ENCODE measurements at places on chromosomes 6 and 20.

- DNase-seq: no peak
Measured at GRCh38 chr6:22942403-22942802, 373.0 kb downstream of the HDGFL1 start.

DNA sequence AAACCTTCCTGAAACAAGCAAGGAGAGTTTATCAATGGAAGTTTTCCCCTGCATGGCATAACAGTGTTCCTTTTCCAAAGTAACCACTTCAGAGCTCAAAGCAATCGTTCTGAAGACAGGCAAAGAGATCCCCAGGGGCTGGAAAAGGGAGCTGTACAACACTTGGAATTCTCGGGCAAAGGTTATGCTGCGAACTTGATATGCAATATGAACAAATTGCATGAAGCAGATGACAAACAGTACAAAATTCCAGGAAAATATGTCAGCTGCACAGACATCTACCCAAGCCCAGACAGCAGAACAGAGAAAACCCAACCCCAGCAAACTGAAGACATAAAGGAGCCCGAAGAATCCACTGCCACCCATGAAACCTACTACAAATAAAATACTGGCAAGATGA is 18.4 kb downstream of the POPDC3 start:
- DNase-seq: no peak

- no peak for DNase-seq
Measured at GRCh38 chr6:109800771-109801170, 109.7 kb downstream of the FIG4 start.

DNA sequence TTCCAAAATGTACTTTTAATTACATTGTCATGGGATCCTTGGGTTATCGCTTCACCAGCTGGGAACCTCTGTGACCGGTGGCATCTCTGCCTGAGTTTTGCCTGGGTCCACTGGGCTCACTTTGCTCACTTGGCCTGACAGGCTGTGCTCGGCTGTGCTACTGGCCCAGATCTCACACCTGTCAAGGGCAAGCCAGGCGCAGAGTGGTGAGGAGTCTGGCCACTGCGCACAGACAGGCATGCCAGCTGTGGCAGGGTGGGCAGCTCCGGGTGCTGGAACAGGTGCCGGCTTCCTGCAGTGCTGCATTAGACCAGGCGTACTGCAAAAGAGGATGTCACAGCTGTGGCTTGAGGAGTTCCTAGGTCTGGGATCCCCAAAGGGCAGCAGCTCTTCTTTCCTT is 489.8 kb downstream of the TENT5A start:
- no peak for DNase-seq

GRCh38 chr20:45226287-45226686 is 5.1 kb downstream of the SEMG2 start:
- no peak for DNase-seq

DNA sequence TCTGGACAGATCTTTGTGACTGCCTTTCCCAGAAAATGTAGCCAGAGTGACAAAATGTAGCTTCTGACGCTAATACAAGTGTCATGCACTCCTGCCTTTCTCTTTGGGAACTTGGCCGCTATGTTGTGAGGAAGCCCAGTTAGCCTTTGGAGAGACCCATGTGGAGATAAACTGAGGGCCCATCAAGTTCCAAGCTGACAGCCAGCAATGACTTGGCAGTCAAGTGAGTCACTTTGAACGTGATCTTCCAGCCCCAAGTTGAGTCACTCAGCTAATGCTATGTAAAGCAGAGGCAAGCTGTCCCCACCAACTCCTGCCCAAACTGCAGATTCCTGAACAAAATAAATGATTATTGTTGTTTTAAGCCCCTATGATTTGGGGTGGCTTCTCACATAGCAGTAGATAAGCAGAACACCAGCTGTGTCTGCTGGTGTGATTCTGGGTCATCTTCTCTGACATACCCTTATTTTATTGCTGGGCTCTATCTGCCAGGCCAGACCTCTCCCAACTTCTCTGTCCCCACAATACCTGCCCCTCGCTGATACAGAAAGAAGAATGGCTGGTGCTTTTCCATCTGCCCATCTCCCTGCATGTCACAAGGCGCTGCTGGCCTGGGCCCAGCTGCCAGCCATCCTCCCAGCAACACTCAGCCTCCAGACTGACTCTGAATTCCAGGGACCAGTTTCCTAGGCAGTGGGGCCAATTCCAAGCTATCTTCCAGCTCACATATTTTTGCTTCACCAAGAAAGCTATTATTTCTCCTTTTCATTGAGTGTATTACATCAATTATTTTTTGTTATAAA is 274.8 kb downstream of the LRFN2 start:
- no peak for DNase-seq

DNA sequence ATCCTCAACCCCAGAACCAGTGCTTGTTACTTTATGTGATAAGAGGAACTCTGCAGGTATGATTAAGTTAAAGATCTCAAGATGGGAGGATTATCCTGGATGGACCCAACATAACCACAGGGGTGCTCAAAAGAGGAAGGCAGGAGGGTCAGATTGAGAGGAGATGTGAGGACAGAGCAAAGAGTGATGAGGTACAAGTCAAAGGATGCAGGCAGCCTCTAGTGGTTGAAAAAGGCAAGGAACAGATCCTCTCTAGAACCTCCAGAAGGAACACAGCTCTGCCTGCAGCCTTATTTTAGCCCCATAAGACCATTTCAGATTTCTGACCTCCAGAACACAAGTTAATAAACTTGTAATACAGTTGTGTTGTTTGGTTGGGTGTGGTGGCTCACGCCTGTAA is 41.2 kb downstream of the PDSS2 start:
- no peak for DNase-seq

All from activated CD4-positive, alpha-beta T cell treated with anti-CD3 and anti-CD28 coated beads, Interleukin-2, amount 50 U/mL, for 24 hours (primary cell).